C1 segment of cervical spinal cord (tissue), 14 donors: ENCODE measurements at places on chromosomes 11 and 22.

- DNase-seq: no peak
Observed at GRCh38 chr11:34730544-34731295, 109.8 kb downstream of the EHF start.

- DNase-seq: no peak
Observed at GRCh38 chr11:131375915-131376314, 5.5 kb downstream of the NTM start.

- no peak for DNase-seq
Observed at GRCh38 chr11:62732830-62733229, 4.5 kb downstream of the TTC9C start.

DNA sequence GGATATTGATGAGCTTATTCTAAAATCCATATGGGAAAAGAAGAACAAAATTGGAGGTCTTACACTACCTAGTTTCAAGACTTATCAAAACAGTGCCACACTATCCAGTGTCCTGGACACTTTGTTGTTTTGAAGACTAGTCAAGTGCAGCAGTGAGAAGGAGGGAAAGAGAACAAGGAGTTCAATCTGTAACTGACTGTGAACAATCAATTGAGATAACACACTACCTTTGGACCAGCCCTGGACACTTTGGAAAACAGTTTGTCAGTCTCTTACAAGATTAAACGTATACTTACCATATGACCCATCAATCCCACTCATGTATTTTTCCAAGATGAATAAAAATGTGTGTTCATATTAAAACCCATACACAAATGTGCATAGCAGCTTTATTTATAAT lies 10.0 kb upstream of the CSTF3 start:
- no peak for DNase-seq

- no peak for DNase-seq
Observed at GRCh38 chr11:118656563-118657165, 22.8 kb downstream of the TREH start.

DNA sequence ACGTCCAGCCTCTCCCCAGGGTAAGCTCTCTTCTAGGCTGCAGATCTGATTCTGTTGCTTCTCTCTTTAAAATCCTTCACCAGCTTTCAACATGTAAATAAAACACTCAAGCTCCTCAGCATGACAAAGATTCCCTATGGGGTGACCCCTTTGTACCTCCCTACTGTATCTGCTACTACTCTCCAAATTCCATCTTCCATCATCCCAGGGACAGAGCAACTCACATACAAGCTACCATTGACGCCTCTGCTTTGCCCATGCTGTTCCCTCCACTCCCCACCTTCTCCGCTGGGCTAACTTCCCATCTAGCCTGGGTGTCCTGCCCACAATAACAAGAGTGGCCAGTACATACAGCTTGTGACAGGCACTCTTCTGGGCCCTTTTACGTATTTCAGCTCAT lies 207.5 kb upstream of the ZBED5 start:
- no peak for DNase-seq

DNA sequence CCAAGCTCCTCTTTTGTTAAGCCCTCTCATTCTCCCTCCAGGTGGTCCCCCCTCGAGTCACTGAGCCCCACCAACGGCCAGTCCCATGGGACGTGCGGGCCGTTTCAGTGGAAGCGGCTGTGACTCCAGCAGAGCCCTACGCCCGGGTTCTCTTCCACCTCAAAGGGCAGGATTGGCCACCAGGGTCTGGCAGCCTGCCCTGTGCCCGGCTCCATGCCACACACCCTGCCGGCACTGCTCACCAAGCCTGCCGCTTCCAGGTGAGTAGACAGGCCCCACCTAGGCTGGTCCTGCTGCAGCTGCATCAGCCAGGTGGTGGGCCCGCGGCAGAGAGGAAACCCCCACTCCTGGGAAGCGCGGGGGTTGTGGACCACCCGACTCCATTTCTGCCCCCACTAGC lies 3.3 kb downstream of the TMEM132A start:
- DNase-seq: no peak

GRCh38 chr22:39223091-39223710 lies 21.6 kb downstream of the PDGFB start:
- no peak for DNase-seq
